ENCODE measurements at places on chromosomes 6 and 20.

- DNase-seq, result no peak
Measured at GRCh38 chr6:35228481-35228880, 14.7 kb downstream of the SCUBE3 start.

- DNase-seq, result no peak
Measured at GRCh38 chr6:158639056-158639455, 5.5 kb downstream of the DYNLT1 start.

DNA sequence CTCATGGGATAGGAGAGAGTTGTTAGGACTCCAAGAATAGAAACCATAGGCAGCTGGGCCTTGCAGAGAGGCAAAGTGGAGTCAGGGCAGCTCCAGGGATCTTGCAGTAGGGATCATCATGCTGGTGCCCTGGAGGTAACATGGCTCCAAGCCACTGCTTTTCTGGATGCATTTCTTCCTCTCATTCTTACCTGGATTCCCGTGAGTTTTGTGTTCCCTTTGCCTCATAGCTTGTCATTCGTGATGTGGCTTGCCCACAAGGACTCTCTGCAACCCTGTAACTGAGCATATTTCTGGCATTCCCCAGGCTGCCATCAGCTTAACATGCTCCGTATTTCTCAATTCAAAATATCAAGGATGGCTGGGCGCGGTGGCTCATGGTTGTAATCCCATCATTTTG is 5.3 kb downstream of the NHLRC1 start:
- no peak for DNase-seq

DNA sequence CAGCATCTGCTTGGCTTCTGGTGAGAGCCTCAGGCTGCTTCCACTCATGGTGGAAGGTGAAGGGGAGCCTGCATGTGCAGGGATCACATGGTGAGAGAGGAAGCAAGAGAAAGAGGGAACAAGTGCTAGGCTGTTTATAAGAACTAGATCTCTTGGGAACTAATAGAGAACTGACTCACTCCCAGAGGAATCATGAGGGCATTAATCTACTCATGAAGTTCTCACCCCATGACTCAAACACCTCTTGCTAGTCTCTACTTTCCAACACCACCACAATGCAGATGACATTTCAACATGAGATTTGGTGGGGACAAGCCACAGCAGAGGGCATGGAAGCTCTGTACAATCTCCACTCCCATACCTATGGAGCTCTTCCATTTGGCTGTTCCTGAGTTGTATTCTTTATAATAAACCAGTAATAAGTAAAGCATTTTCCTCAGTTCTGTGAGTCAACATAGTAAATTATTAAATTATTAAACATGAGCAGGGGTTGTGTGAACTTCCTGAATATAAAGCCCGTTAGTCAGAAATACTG is 524.1 kb upstream of the NRSN1 start:
- no peak for DNase-seq

DNA sequence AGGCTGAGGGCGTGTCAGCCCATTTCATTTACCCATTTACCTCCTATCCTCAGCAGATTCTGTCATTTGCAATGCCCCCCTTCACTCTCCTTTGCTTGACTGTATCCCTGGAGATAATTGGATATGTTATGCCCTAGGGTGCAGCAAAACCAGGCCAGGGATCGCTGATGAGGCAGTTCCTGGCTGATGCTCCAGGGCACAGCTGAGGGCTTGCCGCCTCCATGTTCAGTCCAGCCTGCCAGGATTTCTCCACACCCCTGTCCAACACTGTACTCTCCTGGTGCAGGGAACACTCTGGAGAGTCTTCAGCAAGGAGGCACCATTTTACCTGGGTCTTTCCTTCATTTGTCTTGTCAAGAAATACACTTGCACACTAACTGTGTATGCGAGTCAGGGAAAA is 532.1 kb upstream of the CHD6 start:
- no peak for DNase-seq

DNA sequence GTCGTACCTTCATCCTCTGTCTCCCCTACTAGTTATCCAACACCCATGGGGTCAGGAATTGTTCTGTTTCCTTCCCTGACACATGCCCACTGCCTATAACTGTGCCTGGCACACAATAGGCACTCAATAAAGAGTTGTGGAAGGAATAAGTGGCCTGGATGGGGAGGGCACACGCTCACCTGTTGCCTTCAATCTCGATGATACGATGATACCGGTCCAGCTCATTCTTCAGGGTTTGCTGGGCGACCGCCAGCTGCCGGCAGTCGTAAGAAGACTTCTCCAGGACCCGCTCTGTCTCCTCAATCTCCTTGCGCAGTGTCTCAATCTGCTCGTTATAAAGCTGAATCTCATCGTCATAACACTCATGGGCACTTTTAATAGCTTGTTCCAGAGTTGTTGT is 32.5 kb downstream of the BFSP1 start:
- no peak for DNase-seq

DNA sequence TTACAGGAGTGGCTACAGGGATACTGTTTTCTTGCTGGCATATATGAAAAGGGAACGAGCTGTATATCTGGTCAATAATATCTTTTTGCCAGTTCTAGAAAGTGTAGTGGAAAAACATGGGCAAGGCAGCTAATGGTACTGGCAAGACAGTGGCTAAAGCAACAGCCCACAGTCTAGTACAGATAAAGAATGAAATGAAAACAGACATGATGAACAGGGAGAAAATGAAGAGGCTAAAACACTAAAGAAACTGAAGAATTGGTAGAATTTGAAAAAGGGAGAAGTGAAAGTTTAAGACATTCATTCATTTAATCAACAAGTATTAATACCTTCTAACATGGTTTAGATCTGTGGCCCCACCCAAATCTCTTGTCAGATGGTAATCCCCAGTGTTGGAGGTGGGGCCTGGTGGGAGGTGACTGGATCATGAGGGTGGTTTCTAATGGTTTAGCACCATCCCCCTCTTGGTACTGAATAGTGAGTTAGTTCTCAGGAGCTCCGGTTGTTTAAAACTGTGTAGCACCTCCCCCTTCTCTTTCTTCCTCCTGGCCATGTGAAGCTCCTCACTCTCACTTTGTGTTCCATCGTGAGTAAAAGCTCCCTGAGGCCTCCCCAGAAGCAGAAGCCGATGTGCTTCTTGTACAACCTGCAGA is 18.1 kb downstream of the FAM184A start:
- DNase-seq, result no peak

DNA sequence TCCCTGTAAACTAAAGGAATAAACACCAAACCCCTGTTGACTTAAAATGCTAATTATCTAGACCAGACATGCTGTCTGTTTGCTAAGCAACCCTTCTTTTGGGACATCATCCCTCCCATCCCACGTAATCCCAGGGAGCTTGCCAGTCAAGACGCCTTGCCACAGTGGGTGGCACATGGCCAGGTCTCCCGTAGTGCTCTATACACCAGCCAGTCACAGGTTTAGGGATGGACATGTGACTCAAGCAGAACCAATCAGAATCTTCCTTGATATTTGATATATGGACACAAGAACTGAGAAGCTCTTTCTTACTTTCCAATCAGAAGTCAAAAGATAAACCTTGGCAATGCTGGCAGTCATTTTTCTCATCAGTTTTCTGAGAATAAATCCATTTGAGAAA is 60.0 kb downstream of the CNKSR3 start:
- DNase-seq, result no peak

GRCh38 chr6:48200869-48201390 is 89.9 kb upstream of the PTCHD4 start:
- no peak for DNase-seq

DNA sequence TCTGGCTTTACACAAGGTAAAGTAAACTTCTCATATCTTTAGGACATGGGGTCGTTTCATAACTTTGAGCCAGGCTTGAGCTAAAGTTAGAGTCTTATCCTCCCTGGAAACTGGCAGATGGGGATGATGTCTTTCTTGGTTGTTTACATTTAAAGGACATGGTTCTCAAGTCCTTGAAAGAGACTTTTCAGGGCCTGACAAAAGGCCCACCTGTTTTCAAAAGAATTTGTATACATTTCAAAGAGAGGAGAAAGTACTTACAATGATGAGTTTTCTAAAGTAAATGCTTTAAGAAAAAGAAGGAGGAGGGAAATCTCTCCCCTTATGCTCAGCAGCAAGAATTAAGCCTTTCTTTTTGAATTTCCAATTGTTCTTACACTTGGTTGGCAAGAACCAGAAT is 45.7 kb upstream of the TINAG start:
- no peak for DNase-seq

DNA sequence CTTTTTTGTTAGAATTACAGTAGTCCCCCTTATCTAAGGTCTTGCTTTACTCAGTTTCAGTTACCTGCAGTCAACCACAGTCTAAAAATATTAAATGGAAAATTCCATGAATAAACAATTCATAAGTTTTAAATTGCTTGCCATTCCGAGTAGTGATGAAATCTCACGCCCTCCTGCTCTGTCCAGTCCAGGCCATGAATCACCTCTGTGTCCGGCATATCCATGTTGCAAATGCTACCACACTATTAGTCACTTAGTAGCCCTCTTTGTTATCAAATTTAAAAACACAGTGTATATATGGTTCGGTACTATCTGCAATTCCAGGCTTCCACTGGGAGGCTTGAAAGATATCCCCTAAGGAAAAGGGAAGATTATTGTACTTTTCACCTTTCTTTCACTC is 164.6 kb upstream of the FAM83B start:
- no peak for DNase-seq

DNA sequence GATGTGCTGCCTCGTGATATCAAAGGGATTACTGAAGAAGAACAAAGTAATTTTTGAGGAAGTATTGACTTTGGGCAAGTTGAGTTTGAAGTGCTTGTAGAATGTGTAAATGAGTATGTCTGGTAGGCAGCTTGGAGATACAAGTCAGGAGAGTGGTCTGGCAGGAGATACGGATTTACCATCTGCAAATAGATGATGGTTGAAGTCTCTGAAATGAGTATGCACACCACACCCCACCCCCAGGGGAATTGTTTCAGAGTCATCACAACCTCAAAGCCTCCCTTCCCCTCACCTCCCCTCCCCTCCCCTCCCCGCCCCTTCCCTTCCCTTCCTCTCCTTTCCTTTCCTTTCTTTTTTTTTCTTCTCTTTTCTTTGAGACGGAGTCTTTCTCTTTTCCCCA is 16.4 kb upstream of the MCUR1 start:
- DNase-seq, result no peak

- DNase-seq, result no peak
Measured at GRCh38 chr6:87939776-87940175, 107.9 kb upstream of the SPACA1 start.

DNA sequence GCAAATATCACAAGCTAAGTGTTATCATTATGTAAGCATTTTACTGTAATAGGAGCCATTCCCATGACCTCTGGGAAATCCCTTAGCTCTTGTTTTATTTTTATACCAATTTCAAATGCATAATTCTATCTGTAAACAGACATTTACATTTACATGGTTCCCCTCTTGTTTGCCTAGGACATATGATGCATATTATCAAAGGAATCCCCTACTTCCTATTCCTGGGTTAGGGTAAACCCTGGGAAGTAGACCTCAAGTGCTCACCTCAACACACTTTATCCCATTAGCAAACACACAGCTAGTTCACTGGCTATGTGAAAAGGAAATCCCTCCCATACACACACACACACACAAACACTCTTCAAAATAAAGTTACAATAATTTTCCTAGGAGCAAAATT is 27.1 kb downstream of the PDE10A start:
- no peak for DNase-seq

GRCh38 chr6:15911753-15912504 is 217.0 kb upstream of the MYLIP start:
- no peak for DNase-seq

- no peak for DNase-seq
Measured at GRCh38 chr6:14002176-14002947, 77.6 kb downstream of the RNF182 start.

- DNase-seq, result no peak
Measured at GRCh38 chr6:157046776-157047175, 269.6 kb downstream of the ARID1B start.

GRCh38 chr6:15522427-15522826 is 140.4 kb downstream of the DTNBP1 start:
- no peak for DNase-seq

DNA sequence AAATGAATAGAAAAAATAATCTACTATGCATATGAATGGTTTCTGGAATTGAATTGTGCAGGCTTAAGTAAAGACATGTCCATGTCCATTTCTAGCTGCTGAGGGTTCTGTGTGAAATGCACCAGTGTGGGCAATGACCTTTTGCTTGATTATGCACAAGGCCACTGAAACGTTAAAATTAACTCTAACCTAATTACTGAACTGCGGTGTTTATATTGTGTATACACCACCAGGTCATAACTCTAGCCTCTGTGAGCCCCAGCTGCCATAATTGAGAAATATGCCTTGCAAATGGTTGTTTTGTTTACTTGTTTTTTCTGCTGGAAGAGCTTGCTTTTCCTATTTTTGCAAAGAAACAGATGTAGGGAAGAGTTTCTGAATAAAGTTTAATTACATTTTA is 46.1 kb downstream of the RSPO3 start:
- DNase-seq, result no peak

GRCh38 chr6:168866534-168866933 is 387.1 kb downstream of the THBS2 start:
- DNase-seq, result no peak

DNA sequence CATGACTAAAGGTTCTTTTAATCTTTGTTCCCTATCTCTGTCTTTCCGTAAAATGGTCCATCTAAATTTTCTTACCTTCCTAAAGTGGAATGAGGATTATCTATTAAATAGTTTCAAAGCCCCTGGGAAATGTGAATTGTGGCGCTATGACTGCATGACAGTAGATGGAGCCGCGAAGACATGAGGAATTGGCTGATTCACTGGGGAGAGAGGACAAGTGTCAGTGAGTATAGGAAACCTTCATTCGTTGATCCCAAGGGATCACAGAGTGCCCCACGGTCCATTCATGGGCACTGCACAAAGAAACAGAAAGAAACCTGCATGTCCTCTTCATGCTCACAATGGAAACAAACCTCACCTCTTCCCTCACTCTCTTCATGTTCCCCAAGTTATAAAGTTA is 479.3 kb upstream of the BTBD3 start:
- DNase-seq, result no peak

- DNase-seq, result no peak
Measured at GRCh38 chr6:25257686-25258348, 21.4 kb upstream of the CARMIL1 start.

DNA sequence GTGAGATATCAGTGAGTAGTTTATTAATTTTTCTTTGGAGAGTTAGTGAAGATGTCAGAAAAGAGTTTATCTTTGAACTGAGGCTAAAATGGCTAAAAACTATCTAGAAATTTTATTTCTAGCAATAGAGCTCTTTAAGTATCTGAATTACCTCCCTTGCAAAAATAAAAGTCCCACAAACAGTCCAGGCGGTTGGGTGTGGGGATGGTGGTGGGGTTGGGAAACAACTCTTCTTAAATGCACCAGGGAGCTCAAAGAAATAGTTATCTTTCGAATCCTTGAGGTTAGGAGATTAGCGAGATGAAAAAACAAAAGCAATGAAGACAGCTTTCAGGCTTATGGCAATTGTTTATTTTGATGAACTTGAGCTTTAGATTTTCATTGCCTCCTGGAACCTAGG is 1299.1 kb upstream of the ADGRB3 start:
- no peak for DNase-seq

DNA sequence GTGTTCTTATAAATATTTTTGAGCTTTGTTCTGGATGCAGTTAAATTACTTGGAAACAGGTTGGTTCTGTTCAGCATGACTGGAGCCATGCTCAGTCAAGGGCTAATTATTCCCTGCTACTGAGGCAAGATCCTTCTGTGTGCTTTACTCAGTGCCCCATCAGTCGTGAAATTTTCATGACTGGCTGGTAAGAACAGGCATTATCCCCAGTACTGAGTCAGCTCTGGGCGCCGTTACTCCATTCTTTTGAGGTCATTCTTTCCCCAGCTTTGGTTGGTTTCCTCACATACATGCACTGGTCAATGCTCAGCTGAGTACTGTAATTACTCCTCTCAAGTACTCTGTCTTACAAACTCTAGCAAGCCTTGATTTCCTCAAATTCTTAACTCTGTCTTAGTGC is 71.3 kb downstream of the CDKAL1 start:
- no peak for DNase-seq
